ENCODE measurements at places on chromosomes 1 and 21.

DNA sequence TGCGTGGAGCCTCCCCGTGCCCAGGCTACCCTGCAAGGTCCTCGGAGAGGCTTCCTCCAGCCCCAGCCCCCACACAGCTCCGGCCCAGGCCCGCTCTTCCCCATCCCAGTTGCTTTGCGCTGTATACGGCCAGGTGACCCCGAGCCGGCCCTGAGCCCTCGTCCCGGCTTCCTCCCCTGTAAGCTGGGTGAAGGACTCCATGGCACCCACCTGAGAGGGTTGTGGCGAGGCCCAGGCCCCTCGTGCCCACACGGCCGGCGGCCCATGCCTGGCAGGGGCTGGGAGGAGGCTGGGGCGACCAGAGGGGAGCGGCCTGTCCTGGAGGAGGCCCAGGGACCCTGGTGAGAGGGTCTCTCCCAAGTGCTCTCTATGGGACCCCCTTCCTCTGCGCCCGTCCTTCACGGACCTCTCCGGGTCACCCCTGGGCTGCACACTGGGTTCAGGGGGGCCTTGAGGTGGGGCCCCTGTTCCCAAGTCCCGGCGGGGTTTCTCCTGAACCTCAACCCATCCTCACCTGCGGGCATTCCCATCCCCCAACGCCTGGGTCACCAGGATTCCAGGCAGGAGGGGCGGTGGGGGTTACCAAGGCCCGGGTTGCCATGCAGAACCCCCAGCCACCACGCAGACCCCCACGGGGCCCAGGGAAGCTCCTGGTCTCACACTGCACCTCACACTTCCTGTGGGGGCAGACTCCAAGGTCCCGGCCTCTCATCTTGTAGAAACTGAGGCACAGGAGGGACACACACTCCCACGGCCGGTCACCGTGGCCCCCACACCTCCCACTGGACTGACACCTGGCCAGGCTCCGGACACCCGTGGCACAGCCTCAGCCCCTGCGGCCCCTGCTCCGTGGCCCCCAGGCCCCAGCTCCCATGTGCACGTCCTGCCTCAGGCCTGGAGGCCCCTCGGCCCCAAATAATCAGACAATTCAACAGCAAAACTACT is 25.2 kb downstream of the COL6A1 start:
- no peak overlapping the region for H3K4me3 ChIP-seq
- no peaks in the 10 kb centered on the region for H3K27me3 ChIP-seq
- no peaks in the 10 kb centered on the region for H3K36me3 ChIP-seq
- no peak for DNase-seq
- no peaks in the 10 kb centered on the region for H3K4me1 ChIP-seq

GRCh38 chr1:3819771-3820200 is 23.5 kb upstream of the LRRC47 start:
- H3K36me3 ChIP-seq, result peaks cover 62% of the 10 kb centered on the region
- H3K27me3 ChIP-seq, result no peaks in the 10 kb centered on the region
- DNase-seq, result no peak
- no peaks in the 10 kb centered on the region for H3K4me1 ChIP-seq
- H3K4me3 ChIP-seq, result no peak overlapping the region

DNA sequence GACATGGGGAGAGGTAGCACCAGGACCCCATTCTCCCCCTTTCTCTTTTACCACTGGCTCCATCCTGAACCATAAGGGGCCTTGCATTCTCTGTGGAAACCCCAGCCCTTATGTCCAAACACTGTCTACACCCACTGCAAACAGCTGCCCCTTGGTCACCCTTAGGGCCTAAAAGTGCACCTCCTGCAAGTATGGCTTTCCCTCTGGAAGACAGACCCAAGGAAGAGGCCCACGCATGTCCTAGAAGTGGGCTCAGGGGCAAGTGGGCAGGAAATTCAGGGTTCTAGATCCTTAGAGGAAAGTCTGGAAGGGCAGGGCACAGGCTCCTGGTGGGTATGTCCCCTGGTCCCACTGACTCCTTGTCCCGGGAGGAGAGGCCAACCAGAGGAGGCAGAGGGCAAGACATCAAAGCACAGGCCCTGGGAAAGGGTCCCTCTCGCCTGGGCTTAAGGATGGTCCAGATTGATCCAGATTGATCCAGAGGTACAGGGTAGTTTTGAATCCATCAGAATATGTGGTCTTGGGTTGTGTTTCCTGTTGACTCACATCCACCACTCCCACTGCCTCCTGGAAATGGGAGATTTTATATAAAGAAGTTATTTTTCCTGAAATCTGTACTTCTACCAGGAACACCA is 150.9 kb downstream of the GRIK3 start:
- peaks cover 8% of the 10 kb centered on the region for H3K27me3 ChIP-seq
- no peak overlapping the region for H3K4me3 ChIP-seq

GRCh38 chr1:95407131-95407885 is 173.3 kb downstream of the RWDD3 start:
- no peaks in the 10 kb centered on the region for H3K4me1 ChIP-seq
- H3K4me3 ChIP-seq, result no peak overlapping the region
- no peak overlapping the region for H3K27ac ChIP-seq

DNA sequence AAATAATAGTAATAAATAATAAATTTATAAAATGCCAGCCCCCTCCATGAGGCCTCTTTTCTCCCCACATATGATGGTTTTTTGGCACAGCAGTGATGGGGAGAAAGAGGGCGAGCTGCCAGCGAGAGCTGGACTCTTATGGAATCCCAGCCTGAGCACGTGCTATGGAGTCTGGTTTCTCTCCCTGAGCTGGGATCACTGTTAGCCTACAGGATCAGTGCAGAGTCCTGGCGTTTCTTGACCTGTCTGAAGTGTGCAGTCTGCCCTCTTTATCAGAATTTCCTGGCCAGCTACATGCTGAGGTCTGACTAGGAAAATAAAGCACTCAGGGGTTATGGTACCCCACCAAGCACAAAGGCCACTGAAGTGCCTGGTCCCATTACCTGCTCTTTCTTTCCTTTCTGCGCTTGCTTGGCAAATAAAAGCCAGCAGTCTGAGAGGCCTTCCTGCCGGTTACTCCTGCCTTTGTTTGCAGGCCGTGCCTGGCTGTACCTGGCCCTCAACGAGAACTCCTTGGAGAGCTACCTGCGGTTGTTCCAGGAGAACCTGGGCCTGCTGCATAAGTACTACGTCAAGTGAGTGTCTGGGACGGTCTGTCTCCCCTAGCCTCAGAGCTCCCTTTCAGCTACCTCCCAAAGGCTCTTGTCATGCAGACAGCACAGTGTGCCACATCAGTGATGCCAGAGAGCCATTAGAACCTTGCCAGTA is 18.5 kb upstream of the SLC25A34 start:
- no peaks in the 10 kb centered on the region for H3K4me1 ChIP-seq
- DNase-seq, result no peak
- H3K27ac ChIP-seq, result no peak overlapping the region
- H3K36me3 ChIP-seq, result peaks cover 12% of the 10 kb centered on the region
- no peaks in the 10 kb centered on the region for H3K27me3 ChIP-seq
- H3K4me3 ChIP-seq, result no peak overlapping the region

GRCh38 chr1:48645883-48646282 is 130.8 kb downstream of the BEND5 start:
- H3K36me3 ChIP-seq, result no peaks in the 10 kb centered on the region
- peaks cover 3% of the 10 kb centered on the region for H3K27me3 ChIP-seq
- H3K4me3 ChIP-seq, result no peak overlapping the region
- no peak for DNase-seq
- no peak overlapping the region for H3K27ac ChIP-seq

- no peak for DNase-seq
- no peak overlapping the region for H3K27ac ChIP-seq
- H3K4me1 ChIP-seq, result no peaks in the 10 kb centered on the region
- no peak overlapping the region for H3K4me3 ChIP-seq
Measured at GRCh38 chr1:145949219-145949618, 8.6 kb downstream of the LIX1L start.

- no peaks in the 10 kb centered on the region for H3K36me3 ChIP-seq
- no peak overlapping the region for H3K27ac ChIP-seq
- DNase-seq, result no peak
- no peaks in the 10 kb centered on the region for H3K27me3 ChIP-seq
Measured at GRCh38 chr1:181739214-181739613, 255.9 kb downstream of the CACNA1E start.

DNA sequence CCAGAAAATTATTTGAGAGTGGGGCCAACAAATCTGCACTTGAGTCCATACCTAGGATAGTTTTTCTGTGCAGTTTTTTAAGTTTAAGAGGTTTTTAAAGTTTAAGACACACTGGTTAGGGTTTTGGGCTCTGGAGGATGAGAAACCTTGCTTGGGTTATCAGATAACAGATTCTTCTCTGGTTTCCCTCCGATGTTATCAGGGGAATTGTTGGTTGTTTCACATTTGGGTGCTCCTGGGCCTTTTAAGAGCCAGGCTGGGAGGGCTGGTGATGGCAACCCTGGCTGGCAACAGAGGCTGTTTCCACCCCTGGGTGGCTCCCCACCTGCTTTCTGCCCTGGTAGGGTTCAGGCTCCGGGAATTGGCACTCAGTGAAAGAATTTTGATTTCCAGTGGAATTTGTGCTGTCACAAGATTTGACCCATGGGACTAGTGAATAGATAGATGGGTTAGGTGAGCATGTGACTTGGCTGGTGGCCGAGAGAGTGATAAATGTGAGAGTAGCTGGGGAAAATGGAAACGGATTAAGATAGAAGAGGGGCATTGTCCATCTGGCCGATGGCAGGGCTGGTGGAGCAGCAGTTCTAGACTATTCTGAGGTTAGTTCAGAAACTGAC is 14.8 kb downstream of the VANGL1 start:
- H3K4me3 ChIP-seq, result no peak overlapping the region
- no peak for DNase-seq
- H3K36me3 ChIP-seq, result peaks cover 25% of the 10 kb centered on the region
- H3K4me1 ChIP-seq, result peaks cover 22% of the 10 kb centered on the region

DNA sequence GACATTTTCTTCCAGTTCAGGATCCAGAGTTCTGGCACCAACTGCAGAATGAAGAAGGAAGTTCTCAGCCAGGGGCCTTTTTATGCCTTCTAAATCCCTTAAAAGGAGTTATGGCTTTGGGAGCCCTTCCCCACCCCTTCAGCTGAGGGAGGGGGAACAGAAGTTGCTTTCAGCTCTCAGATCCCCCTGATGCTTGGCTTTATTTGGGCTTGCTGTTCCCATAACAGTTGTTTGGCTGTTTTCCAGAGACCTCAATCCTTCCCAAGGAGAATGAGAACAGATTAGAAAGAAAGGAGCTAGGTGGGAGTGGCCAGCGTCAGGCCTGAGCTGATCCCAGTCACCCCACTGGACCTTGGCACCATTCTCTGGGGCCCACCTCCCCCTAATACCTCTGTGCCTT is at the start of gene RPE65:
Gene RPE65, minus strand, starts transcription at position 54 of the 400 bp plus-strand sequence. Its CDS starts 49 bp downstream, at position 5.
- no peak for DNase-seq
- H3K4me1 ChIP-seq, result no peaks in the 10 kb centered on the region
- no peak within 1 kb of the TSS for H3K27ac ChIP-seq
- no peaks in the 10 kb centered on the region for H3K36me3 ChIP-seq

- H3K27ac ChIP-seq, result no peak overlapping the region
- no peak for DNase-seq
- no peaks in the 10 kb centered on the region for H3K27me3 ChIP-seq
- H3K4me3 ChIP-seq, result no peak overlapping the region
- H3K4me1 ChIP-seq, result peaks cover 23% of the 10 kb centered on the region
Measured at GRCh38 chr1:54502342-54502741, 45.7 kb upstream of the ACOT11 start.

DNA sequence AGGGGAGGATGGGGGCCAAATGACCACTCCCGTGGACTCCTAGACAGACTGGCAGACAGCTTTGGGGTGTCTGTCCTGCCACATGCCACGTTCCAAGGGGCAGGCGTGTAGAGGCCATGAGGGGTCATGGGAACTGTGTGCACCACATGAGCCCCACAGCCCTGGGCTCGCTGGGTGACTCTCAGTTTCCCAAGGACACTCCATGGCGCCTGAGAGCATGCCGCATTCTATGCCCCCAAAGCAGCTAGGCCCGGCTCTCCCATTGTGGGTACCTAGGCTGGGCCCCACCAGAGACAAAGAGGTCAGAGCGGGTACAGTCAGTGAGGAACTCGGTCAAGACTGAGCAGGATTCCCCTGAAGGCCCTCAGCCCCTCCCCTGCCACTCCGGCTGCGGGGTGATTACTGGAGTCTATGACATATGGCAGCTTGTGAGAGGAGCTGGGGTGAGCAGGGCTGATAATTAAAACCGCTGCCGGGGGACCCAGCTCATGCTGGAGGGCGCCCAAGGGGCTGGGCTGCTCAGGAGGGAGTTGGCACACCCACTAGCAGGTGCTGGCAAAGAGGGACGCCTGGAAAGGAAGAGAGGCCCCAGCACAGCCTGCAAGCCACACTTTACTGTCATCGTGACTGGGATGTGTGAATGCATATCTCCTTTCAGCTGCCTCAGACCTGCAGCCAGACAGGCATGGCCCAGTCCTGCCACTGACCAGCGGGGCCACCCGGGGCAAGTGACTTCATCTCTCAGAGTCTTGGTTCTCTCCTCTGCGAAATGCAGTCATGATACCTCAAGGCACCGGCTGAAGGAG is 8.4 kb downstream of the LRP8 start:
- H3K27ac ChIP-seq, result no peak overlapping the region
- no peaks in the 10 kb centered on the region for H3K27me3 ChIP-seq

DNA sequence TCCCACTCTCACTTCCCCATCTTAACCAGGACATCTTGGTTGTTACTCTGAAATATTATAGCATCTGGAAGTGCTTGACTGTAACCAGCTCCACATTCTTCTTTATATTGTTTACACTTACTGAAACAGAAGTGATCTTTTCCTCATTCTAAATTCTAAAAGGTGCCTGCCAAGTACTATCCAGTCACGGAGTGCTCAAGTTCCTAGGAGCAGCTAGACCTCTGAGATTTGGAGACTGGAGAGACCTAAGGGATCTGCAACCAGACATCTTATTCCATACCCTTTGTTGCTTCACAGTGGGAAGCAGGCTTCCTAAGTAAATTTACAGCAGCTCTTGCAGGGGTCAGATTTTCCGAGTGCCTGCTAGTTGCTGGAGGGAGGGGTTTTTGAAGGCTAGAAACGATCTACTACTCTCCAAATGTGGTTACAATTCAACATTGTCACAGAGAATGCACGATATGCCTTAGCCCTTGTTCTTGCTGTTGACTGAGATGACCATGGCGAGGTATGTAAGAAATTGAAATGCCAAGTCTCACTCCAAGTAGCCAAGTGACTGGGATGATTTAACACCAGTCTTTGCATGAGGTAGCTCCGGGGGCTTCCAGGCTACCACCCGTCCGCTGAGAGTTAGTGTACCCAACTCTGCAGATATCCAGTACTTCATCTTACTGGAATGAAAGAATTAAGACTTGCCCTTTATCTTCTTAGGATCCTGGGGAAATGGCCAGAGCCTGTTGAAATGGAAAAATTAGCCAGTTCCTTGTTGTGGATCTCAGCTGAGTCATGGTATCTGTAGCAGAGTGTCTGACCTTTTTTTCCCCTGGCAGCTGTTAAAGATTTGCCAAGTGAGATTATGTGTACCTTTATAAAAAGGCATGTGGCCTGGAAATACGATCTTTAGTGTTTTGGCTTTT is 150.8 kb downstream of the MAST2 start:
- H3K27ac ChIP-seq, result no peak overlapping the region
- H3K4me1 ChIP-seq, result no peaks in the 10 kb centered on the region
- no peaks in the 10 kb centered on the region for H3K27me3 ChIP-seq
- H3K36me3 ChIP-seq, result no peaks in the 10 kb centered on the region
- H3K4me3 ChIP-seq, result no peak overlapping the region

GRCh38 chr1:51654000-51654399 is 37.1 kb downstream of the OSBPL9 start:
- H3K27ac ChIP-seq, result no peak overlapping the region

GRCh38 chr1:88488237-88488636 is 195.8 kb upstream of the PKN2 start:
- H3K36me3 ChIP-seq, result no peaks in the 10 kb centered on the region
- H3K4me3 ChIP-seq, result no peak overlapping the region
- no peak for DNase-seq
- no peak overlapping the region for H3K27ac ChIP-seq

GRCh38 chr1:197778366-197778945 is 3.2 kb upstream of the DENND1B start:
- H3K4me3 ChIP-seq, result no peak overlapping the region
- H3K36me3 ChIP-seq, result no peaks in the 10 kb centered on the region
- no peak overlapping the region for H3K27ac ChIP-seq
- peaks cover 51% of the 10 kb centered on the region for H3K4me1 ChIP-seq
